ENCODE measurements at places on chromosomes 13 and 19.
A peak's percentile ranks its signal among the peaks of the same experiment; 100 is the strongest.

DNA sequence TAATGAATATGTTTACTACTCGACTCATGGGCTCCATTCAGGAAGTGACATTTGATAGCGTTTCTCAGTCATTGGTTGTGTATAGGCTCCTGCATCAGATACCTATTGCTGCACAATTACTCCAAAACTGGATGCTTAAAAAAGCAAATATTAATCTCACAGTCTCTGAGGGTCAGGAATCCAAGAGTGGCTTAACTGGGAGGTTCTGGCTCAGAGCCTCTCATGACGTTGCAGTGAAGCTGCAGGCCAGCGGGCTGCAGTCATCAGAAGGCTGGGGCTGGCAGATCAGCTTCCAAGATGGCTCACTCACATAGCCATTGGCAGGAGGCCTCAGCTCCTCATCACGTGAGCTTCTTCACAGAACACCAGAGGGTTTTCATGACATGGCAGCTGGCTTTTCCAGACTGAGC, 525.1 kb upstream of the NBEA start:
- DNase-seq = no peak

GRCh38 chr13:19864746-19865309, 1.4 kb upstream of the ZMYM5 start:
- peak; percentile 72 for DNase-seq

DNA sequence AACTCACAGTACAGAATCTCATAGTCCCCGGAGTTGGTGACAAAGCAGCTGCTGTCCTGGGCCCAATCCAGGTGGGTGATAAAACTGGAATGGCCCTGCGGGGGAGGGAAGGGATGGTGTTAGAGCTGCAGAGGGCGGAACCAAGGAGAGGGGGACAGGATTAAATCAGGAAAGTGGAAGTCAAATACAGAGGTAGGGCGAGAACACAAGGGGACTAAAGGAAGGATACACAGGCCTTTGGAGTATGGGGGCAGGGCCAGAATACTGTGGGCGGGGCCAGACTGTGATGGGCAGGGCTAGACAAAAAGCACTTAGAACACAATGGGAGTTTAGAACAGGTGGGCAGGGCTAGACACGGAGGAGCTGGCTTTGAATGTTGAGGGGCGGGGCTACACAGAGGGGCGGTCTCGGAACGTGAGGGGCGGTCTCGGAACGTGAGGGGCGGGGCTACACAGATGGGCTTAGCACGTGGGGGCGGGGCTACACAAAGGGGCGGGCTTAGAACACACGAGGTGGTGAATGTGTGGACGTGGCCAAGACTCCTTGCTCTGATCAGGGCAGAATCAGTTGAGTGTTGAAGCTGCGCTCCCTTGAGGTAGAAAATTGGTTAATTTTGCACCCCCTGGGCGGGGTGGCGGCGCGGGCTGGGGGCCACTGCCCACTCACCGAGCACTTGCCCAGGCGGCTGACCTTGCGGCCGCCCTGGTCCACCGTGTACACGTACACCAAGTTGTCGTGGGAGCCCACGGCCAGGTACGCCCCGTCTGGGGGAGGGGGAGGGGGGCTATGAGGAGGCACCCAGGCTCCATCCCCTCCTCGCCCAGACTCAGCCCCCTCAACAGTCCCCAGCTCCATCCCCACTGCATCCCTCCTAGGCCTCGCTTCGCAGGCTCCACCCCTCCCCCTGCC, 14.0 kb upstream of the GPR4 start:
- DNase-seq = peak; percentile 50

GRCh38 chr19:49894011-49894664, 2.5 kb downstream of the IL4I1 start:
- DNase-seq = no peak

GRCh38 chr19:12133069-12133468, 7.1 kb downstream of the ZNF20 start:
- no peak for DNase-seq

GRCh38 chr19:56140583-56141416, at the start of gene ZNF444:
TSS of gene ZNF444 (plus strand) at chr19:56141287. CDS start at chr19:56146912, 5,625 bp downstream.
- peak; percentile 98 for DNase-seq

DNA sequence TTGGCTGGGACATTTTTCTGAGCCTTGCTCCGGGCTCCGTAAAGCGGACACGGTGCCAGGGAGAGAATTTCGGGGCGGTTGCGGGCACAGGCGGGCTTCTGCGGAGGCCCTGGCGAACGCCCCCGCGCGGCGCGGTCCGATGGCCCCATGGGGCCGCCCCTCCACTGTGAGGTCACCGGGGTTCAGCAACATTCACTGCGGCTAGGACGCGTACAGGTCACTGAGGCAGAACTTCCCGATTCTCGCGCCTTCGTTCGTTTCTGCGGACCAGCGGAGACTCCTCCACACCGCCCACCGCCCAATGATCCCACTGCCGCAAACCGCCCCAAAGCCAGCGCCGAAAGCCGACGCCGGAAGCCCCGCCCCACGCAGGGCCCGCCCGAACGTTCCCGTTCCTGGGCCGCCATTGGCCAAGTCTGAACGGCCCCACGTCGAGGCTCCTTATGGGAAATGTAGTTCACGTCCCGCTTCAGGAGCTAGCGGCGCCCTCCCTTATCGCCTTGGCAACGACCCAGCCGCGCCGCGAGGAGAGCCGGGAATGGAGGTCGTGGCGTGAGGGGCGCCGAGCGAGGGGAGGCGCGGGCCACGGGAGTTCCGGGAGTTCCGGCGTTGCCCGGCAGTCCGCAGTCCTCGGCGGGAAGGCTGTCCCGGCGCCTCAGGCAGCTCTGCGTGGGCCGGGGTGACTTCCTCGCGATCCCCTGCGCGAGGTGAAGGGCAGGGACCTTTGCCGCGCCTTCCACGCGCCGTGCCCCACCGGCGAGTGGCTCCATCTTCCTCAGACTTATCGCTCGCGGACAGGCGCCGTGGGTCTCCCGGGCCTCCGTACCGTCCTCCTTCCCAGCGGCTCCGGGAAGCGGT, at the start of gene ZNF584:
Gene ZNF584 (plus strand): TSS at position 498 of the 858 bp plus-strand sequence. CDS start 499 bp downstream, outside the sequence.
- DNase-seq = peak; percentile 93

DNA sequence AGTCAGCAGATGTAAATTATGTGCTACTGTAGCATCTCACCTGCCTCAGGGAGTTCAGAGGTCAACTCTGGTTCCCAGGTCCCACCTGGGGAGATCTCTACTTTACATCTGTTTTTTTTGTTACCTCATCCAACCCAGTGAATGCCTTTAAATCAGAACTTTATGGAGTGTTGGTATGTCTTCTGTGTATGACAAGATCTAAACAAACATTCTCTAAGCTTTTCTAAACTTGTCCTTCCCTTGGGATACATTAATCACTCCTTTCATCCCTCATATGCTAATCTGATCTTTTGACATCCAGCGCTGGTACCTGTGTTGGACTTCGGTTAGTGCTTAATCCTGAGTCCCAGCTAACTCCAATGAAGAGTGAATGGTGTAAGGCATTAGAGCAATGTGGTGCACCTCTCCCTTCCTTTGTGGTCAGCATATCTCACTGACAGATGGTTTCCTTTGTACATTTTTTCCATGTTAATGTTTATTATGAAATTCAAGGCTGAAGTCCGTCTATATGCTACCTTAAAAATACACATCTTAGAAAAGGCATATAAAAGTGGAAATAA, 213.4 kb downstream of the ABCC4 start:
- no peak for DNase-seq

DNA sequence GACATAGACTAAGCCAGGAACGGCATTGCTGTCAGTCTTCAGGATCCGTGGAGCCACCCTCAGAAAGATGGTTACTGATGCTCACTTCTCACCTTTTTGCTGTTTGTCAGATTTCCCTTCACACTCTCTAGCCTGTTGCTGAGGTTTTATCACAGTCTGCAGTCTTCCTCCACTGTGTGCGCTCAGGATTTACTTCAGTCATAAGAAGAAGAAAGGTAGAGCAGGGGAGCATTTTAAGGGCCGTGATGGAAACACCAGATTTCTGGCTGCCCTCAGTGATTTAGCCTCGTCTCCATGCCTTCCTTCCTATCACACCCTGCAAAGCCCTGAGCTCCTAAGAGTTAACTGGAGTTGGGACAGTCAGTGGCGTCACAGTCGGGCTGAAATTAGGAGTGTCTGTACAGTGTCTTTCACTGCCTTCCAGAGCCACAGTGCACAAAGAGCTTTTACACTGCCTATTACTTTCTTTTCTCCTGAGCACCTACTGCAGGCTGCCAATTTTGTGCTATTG, 60.0 kb upstream of the GPR183 start:
- DNase-seq = no peak

GRCh38 chr19:9709305-9709704, 34.4 kb upstream of the ZNF562 start:
- DNase-seq = no peak

- no peak for DNase-seq
Measured at GRCh38 chr19:52898101-52898500, 666 bp upstream of the ZNF320 start.

GRCh38 chr13:64884976-64885375, 2345.2 kb downstream of the PCDH9 start:
- no peak for DNase-seq

GRCh38 chr13:52954838-52955237, 73.8 kb upstream of the OLFM4 start:
- no peak for DNase-seq

- no peak for DNase-seq
Measured at GRCh38 chr13:74074723-74075122, 59.5 kb downstream of the KLF12 start.

- DNase-seq = no peak
Measured at GRCh38 chr19:45508861-45509691, 1.8 kb downstream of the VASP start.

GRCh38 chr19:12913011-12913561, 6.0 kb downstream of the SYCE2 start:
- no peak for DNase-seq

DNA sequence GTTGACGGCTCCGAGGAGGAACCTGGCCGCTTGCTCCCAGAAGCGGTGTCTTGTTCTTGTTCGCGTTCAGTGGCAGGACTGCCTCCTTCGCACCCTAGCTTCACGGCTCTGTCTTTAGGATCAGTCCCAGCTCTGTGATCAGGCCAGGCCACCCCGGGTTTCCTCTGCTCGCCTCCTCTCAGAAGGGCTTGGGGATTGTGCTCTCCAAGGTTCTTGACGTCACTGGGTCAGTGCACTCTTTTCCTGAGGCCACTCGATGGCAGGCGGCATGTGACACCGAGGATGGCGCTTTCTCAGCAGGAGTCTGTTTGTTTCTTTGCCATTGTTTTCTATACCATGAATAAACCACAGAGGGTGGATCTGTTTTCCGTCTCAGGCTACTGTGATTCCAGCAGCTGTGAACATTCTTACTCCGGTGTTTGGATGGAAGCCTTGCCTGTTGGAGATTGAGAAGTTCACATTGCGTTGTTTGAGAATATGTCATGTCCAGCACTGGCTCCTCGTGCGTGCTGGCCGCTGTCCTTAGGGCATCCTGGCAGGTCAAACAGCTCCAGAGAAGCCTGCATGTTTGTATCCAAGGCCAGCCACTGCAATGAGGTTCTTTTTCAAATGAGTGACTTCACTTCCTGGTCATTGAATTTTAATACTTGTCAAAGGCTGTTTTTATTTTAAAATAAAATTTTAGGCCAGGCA, 44.5 kb downstream of the SLC7A9 start:
- DNase-seq = no peak

DNA sequence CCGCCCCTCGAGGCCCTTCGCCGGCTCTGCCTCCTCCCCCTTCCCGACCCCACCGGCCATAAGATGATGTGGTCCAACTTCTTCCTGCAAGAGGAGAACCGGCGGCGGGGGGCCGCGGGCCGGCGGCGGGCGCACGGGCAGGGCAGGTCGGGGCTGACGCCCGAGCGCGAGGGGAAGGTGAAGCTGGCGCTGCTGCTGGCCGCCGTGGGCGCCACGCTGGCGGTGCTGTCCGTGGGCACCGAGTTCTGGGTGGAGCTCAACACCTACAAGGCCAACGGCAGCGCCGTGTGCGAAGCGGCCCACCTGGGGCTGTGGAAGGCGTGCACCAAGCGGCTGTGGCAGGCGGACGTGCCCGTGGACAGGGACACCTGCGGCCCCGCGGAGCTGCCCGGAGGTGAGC, 1.4 kb downstream of the CACNG6 start:
- no peak for DNase-seq

- DNase-seq = no peak
Measured at GRCh38 chr13:91072486-91072885, 275.0 kb upstream of the MIR17HG start.

GRCh38 chr19:55345818-55346724, 6.4 kb downstream of the KMT5C start:
- DNase-seq = no peak

DNA sequence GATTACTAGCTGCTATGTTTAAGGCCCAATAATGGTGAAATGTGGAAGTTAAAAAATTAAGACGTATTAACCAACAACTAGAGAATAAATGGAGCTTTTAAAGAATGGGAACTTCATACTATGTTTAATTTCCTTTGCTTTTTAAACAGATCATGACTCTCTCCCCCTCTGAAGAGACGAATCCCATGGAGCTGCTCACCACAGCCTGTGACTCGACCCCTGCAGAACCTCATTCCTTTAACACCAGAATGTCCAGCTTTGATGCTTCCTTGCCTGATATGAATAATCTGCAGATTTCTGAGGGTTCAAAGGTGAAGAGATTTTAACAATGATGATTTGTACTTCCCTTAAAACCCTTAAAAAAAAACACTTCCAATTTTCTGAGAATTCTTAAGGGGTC, 53.0 kb downstream of the ZAR1L start:
- DNase-seq = no peak

DNA sequence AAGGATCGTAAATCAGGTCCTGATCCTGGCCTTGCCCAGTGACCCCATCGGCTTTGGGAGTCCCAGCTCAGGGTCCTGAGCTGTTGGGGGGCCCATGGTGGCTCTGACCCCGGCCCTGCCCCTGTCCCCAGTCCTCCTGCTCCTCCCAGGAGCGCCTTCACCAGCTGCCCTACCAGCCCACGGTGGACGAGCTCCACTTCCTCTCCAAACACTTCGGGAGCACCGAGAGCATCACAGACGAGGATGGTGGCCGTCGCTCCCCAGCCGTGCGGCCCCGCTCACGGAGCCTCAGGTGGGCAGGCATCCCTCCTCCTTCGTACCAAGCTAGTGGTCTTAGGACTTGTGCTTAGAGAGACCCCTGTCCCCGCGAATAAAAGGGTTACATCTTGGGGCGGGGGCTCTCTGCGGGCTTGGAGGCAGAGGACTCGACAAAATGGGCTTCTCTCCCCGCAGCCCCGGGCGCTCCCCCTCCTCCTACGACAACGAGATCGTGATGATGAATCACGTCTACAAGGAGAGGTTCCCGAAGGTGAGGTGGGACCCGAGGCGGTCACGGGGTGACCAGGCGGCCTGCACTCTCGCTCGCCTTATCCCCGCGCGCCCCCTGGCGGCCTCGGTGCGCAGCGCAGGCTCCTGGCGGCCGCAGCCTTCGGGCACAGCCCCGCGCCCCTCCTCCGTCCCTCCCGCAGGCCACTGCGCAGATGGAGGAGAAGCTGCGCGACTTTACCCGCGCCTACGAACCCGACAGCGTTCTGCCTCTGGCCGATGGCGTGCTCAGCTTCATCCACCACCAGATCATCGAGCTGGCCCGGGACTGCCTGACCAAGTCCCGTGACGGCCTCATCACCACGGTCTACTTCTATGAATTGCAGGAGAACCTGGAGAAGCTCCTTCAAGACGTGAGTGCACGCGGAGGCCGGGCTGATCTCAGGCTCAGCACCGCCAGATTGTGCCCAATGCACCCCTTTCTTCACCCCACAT, 9.1 kb downstream of the MAST1 start:
- DNase-seq = peak; percentile 85

Measured in activated gamma-delta T cell treated with Interleukin-2 at 50 U/mL for 16 hours (primary cell).